ENCODE measurements at places on chromosomes 2 and 18. TPM values are rescaled to one million over a fixed set of nuclear protein-coding genes. Genes with fewer than 3 reads are reported as not detected.

Gene HADHB
- total RNA-seq, result 165 TPM

DNA sequence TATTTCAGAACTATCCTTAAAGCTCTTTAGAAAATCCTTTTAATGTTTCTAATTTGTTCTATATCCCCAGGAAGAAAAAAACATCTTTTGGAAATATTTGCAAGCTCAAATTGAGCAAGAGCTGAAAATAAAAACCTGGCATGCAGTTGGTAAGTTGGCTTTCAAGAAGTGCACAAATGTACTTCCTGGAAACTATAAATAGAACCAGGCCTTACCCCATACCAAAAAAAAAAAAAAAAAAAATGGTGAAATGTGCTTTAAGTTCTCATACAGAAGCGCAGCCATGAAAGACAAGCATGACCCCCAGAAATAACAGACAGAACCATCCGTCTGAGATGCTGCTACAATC, 178.5 kb downstream of the HDAC4 start:
- H3K4me3 ChIP-seq, result no peak overlapping the region
- no peaks in the 10 kb centered on the region for H3K36me3 ChIP-seq
- no peaks in the 10 kb centered on the region for H3K27me3 ChIP-seq
- H3K27ac ChIP-seq, result peak overlapping the region; percentile 75
- H3K4me1 ChIP-seq, result peaks cover 57% of the 10 kb centered on the region

DNA sequence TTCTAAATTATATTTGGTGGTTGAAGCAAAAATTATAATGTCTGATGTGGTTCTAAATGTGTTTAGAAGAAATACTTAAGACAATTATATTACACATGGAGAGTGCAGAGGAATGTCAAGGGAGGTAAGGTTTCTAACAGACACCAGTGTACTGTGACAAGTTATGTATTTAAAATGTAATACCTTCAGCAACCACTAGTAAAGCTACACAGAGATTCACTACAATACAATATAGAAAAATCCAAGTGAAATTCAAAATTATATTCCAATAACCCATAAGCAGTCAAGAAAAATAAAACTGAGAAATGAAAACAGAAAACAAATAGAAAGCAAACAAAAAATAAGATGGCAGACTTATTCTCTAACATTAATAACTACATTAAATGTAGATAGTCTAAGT, 249.5 kb upstream of the KLHL14 start:
- H3K36me3 ChIP-seq, result no peaks in the 10 kb centered on the region
- H3K27me3 ChIP-seq, result no peaks in the 10 kb centered on the region
- no peak overlapping the region for H3K4me3 ChIP-seq
- DNase-seq, result no peak
- H3K4me1 ChIP-seq, result no peaks in the 10 kb centered on the region

DNA sequence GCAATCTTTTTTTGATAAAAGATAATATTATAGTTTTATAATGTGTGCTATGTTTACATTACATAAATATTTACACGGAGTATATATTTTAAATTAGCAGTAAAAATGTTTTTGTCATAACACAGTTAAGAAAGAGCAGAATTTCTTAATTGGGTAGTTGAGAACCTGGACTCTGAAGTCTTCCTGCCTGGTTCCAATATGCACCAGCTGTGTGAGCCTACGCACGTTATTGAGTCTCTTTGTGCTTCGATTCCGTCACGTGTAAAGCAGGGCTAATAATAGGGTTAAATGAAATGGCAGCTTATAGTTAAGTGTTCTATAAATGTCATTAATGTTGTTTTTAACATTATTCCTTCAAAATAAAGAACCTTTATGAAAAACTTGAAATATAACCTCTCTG, 1.2 kb upstream of the CCDC88A start:
- no peaks in the 10 kb centered on the region for H3K36me3 ChIP-seq
- H3K4me1 ChIP-seq, result peaks cover 40% of the 10 kb centered on the region
- no peak overlapping the region for H3K27ac ChIP-seq
- DNase-seq, result no peak
- no peaks in the 10 kb centered on the region for H3K27me3 ChIP-seq
- no peak overlapping the region for H3K4me3 ChIP-seq

DNA sequence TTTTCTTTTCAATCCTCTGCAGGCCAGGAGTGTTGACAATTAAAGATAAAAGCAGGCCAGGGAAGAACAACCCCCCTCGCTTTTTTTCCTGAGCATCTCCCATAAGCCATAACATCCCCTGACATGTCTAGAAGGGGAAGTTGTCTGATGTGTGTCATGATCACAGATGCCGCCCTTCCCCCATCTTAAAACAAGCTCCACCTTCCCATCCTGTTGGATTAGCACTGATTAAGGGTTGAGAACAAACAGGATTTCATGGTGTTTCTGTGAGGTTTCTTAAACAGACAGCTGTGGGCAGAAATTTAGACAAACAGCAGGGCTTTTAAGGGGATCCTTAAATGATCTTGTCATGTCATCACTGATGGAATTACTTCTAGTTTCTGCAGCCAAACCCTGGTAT, 59.4 kb upstream of the UPP2 start:
- DNase-seq, result no peak
- no peaks in the 10 kb centered on the region for H3K27me3 ChIP-seq
- peaks cover 26% of the 10 kb centered on the region for H3K4me1 ChIP-seq
- no peaks in the 10 kb centered on the region for H3K36me3 ChIP-seq

GRCh38 chr2:186641807-186642321, 52.0 kb upstream of the FAM171B start:
- no peak overlapping the region for H3K27ac ChIP-seq
- no peaks in the 10 kb centered on the region for H3K27me3 ChIP-seq
- H3K4me1 ChIP-seq, result no peaks in the 10 kb centered on the region
- DNase-seq, result no peak
- no peaks in the 10 kb centered on the region for H3K36me3 ChIP-seq
- H3K4me3 ChIP-seq, result no peak overlapping the region

DNA sequence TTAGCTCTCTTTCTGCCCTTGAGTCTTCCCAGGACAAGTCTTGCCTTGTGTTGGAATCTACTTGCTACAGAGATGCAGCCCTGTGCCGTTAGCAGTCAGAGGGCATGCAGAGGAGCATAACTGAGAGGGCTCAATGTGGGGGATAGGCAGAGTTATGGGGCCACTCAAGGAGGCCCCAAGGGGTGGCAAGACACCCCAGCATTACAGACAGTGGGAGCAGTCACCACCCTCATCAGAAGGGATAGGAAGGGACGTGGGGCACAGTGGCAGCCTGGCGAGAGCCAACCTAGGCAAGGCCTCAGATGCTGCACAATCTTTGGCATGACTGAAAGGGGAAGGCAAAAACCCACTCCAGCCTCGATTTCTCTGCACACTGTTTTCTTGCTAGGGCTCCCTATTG, 169.1 kb downstream of the TMEM18 start:
- no peak overlapping the region for H3K27ac ChIP-seq
- no peaks in the 10 kb centered on the region for H3K36me3 ChIP-seq
- peak; percentile 32 for DNase-seq
- H3K4me3 ChIP-seq, result no peak overlapping the region

DNA sequence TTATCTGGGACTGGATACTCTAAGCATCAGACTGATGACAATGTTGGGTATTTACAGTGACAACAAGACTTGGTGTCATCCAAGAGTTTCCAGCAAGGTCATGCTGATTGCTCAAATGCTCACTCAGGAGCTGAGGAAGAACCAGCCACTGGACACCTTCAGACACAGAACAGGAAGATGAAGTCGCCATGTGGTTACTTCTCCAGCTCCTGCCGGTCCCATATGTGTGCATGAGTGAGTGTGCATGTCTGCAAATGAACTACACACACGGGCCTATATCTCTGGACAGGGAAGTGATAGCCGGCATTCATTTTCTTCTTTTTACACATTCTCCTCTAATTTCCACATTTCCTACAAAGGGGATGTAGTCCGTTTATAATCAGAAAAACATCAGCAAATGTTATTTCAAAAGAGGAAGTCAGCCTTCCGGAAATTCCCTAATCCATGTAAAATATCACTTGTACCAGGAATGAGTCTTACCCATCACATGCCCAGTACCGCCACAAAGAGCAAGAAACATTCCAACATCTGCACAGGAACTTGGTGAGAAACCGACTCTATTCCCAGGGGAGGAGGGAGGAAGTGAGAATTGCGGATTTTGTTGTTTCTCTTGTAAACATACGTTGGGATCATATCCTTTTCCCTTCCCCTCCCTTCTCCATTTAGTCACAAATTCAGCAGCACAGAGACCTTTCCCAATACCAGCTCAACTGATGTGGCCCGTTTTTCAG, 10.8 kb downstream of the RFX8 start:
- no peak overlapping the region for H3K4me3 ChIP-seq
- H3K27ac ChIP-seq, result peak overlapping the region; percentile 68
- DNase-seq, result no peak
- H3K4me1 ChIP-seq, result peaks cover 28% of the 10 kb centered on the region

DNA sequence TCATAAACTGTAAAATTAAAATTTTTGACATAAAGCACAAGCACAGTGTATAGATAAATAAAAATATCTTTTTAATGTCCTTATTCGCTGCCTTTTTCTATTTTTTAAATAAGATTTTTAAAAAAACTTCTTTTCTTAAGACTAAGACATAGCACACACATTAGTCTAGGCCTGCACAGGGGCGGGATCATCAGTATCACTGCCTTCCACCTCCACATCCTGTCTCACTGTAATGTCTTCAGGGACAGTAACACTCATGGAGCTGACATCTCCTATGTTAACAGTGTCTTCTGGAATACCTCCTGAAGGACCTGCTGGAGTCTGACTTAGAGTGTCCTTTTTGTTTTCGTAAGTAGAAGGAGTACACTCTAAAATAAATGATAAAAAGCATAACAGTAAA, 33.0 kb downstream of the VAPA start:
- no peaks in the 10 kb centered on the region for H3K27me3 ChIP-seq
- H3K4me1 ChIP-seq, result no peaks in the 10 kb centered on the region
- DNase-seq, result no peak
- no peak overlapping the region for H3K4me3 ChIP-seq
- peaks cover 99% of the 10 kb centered on the region for H3K36me3 ChIP-seq

Data from spleen (tissue), 13 donors.